ENCODE measurements at places on chromosomes 7 and 10. TPM values are rescaled to one million over a fixed set of nuclear protein-coding genes. Genes with fewer than 3 reads are reported as not detected.

PNLIP gene
- total RNA-seq = not detected

PPP1R17 gene
- not detected for total RNA-seq

ELMO1 gene
- 6.7 TPM for total RNA-seq

PAX4 gene
- not detected for total RNA-seq

TDRD1 gene
- not detected for total RNA-seq

CCM2 gene
- 35.1 TPM for total RNA-seq
